Astrocyte of the spinal cord (primary cell): ENCODE measurements at places on chromosomes 6 and 20.

- DNase-seq = no peak
Observed at GRCh38 chr20:9177278-9177677, 108.4 kb downstream of the PLCB4 start.

DNA sequence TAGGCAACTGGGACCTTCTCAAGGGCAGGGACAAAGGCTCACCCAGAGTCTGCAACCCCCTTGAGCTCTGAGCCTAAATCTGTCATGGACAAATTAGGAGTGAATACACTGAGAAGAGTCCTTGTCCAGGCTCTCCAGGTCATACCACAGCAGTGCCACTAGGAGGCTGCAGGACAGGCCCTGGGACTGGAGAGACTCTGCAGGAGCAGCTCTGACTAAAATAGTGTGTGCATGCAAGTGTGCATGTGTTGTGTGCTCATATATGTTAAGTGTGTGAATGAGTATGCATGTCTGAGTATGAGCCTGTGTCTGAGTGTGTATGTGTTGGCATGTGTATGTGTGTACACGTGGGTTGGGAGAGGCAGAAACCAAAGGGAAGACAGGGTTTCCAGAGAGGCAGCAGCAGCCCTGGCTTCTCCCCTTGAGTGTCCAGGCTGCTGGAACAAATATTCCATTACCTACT, 27.1 kb downstream of the MRPL14 start:
- peak; percentile 22 for DNase-seq

DNA sequence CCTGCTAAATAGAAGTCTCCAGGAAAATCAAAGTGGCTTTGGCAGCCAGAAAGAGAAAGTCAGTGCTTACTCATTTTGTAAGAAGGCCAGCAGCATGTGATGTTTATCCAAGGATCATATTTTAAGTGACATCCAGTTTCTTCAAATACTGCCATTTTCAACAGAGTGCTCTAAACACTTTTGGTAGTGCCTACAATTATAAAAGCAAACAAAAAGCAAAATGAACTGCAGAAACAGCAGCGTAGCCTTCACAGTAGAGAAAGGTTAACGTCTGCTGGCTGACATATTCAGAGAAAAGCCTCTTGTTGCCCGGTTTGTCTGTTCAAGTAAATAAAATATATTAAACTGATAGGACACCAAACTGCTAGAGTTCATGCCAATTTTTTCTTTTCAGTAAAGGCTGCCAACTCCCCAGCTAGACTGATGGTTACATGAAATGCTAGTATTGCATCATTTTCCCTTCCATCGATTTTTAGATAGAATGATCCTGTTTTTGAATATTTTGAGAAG, 705.7 kb upstream of the SLC35B3 start:
- DNase-seq = peak; percentile 51

DNA sequence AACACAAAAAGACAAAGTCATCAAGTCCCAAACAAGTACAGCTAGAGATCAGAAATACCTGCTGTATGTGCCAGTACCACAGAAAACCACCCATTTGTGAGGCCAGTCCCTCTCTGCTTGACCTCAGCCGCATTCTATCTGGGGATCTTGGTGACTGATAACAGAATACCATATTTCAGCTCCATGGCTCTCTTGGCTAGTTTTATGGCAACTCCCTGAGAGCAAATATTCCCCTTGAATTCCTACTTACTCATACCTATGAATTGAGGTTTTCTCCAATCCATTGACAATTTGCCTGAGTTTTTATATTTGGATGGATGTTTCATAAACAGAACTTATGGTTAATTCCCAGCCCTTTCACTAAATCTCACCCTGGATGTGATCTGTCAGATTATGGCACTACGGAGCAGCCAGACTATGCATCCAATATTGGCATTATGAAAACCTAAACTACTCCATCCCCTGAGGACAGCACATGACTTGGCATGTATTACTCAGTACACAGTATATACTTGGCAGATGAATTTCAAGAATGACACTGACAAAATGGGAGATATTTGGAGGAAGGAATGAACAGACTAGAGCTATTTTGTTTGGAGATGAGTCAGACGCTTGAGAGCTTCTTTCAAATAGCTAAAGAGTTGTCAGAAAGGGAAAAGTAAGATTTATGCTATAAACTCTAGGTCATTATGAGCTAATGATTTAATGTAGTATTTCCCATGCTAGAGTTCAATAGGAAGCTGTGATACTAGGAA, 95.7 kb downstream of the PRDM1 start:
- DNase-seq = peak; percentile 72

- DNase-seq = no peak
Observed at GRCh38 chr20:62460678-62461077, 15.1 kb downstream of the GATA5 start.

- no peak for DNase-seq
Observed at GRCh38 chr6:56605435-56605834, 37.3 kb downstream of the DST start.

GRCh38 chr20:47392721-47393073, 36.2 kb upstream of the ZMYND8 start:
- no peak for DNase-seq

- peak; percentile 79 for DNase-seq
Observed at GRCh38 chr20:23156170-23156841, 70.2 kb upstream of the CD93 start.

- no peak for DNase-seq
Observed at GRCh38 chr6:63793465-63794137, 158.0 kb downstream of the PHF3 start.

- peak; percentile 77 for DNase-seq
Observed at GRCh38 chr6:26175428-26176181, 88.4 kb downstream of the HFE start.

DNA sequence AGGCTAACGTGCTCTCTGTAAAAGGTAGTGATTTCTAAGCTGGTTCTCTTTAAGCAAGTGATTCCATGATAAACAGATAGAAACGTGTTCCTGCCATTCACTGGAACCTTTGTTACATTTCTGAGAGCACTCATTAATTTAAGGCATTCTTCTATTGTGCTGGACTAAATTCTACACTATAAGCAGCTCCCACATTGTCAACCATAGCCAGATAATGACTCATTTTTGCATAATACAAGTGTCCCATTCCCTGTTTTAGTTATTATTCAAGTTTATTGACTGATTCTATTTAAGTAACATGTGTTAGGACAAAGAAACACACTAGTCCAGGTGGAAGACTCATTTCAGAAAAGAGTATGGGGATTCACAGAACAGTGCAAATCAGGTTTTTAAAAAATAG, 13.5 kb upstream of the XRN2 start:
- no peak for DNase-seq

DNA sequence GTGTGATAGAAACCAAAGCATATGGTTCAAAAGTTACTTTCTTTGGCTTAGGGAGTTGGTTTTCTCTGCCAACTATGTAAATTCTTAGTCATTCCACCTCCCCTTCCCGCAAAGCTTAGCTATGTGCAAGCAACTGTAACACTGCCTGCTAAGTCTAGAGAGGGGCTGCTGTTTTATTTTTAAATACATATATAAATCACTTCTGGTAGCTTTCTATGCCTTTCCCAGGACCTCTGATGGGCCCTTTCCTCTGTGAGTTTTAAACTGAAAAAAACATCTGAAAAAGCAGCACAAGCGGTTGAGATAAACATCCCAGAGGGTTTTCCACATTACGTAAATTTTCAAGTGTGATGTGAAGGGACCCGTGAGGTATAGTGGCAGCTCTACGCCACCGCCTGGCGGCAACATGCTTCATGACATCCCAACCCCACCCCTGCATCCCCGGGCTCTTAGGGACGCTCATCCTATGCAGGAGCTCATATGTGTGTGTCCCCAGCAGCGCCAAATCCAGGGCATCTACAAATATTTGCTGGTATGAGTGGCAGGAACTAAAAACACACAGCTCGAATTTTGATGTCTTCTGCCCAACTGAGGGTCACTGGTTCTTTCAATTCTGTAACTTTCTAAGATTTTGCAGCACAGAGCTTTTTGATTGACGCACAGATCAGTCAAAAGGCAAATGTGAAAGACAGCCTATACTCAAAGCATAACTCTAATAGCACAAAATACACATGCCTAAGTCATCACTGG, 12.7 kb downstream of the SAYSD1 start:
- DNase-seq = peak; percentile 60

DNA sequence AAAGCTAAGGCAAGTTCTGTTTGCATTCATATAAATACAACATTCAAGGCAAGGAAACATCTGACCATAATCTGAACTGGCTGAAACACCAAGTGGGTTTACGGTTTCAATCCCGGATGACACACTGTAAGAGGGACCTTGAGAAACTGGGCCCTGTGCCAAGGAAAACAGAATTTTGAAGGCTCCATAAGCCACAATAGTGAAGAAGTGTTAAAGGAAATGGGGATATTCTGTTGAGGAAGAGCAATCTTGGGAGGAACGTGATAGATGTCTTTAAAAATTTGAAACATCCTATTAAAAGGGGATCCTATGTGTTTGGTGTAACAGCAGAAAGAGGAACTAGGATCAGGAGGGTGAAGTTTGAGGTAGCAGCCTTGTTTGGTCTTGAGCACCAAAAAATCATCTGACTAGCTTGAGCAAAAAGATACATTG, 82.4 kb upstream of the TAB2 start:
- peak; percentile 95 for DNase-seq

- peak; percentile 18 for DNase-seq
Observed at GRCh38 chr6:30685157-30686008, 1.1 kb downstream of the PPP1R18 start.

- DNase-seq = no peak
Observed at GRCh38 chr6:25629198-25629576, 22.8 kb upstream of the SCGN start.

DNA sequence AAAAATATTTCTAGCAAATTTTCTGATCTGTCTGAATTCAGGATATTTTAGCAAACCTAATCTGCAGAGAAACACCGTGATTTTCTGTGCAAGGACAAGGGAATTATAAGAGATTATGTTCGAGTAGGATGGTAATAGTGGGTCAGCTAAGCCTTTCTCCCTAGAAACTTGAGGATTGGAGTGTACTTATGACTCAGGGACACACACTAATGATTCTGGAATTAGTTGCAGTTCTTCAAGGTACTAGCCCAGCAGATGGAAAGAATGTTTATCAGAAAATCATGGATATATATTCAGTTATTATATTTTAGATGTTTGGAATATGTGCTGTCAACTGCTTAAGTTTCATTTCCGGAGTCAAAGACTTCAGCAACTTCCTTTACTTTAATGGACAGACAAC, 177.1 kb upstream of the MAP3K7 start:
- DNase-seq = no peak

- DNase-seq = no peak
Observed at GRCh38 chr6:36701401-36701991, 3.9 kb downstream of the RAB44 start.

DNA sequence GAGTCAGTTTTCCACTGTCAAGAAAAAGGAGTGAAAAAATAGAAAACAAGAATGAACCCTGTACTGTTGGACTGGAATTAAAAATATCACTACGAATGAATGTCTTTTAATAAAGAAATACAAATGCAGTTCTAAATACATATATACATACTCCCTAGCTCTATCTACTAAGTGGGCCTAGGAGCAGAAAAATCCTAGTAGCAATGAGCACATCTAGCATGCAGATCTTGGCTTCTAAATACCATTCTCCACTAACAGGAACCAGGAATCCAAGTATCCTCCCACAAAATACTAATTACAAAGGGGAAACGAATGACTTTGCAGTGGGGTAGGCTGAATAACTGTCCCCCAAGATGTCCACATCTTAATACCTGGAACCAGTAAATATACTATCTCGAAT, 25.4 kb downstream of the SEC63 start:
- no peak for DNase-seq

GRCh38 chr6:168596344-168596743, 155.4 kb downstream of the SMOC2 start:
- DNase-seq = no peak

DNA sequence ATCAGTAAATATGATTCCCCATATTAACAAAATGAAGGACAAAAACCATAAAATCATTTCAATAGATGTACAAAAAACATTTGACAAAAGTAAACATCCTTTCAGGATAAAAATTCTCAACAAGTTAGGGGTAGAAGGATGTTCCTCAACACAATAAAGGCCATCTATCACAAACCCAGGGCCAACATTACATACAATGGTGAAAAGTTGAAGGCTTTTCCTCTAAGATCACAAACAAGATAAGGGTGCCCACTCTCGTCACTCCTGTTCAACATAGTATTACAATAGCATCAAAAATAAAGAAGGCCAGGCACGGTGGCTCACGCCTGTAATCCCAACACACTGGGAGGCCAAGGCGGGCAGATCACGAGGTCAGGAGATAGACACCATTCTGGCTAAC, 22.6 kb upstream of the ASF1A start:
- DNase-seq = no peak

- peak; percentile 7 for DNase-seq
Observed at GRCh38 chr6:39335780-39336545, 13.5 kb upstream of the KCNK16 start.

DNA sequence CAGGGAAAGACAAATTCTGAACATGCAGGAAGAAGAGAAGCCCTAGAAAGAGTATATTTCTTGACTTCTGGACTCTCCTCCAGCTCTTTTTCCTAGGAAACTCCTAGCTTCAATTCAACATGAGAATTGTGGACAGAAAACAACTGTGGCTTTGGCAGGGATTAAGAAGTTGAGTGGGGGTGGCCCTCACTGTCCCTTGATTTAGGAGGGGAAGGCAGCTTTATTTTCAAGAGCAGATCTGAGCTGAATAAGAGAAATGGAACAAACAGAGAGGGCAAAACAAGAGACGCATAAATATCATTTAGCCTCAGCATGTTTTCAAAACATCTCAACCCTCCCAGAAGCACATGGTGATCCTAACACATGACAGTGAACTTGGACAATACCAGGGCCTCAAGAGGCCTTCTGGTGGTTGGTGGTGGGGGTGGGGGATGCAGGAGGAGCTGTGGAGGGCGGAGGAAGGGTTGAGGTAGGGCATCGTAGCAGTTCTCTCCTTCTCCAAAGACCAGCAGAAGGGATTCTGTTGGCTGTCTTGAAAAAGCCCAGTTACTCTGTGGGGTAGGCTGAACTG, 21.1 kb upstream of the TAGAP start:
- DNase-seq = no peak

- no peak for DNase-seq
Observed at GRCh38 chr6:153309651-153310050, 178.6 kb upstream of the RGS17 start.

DNA sequence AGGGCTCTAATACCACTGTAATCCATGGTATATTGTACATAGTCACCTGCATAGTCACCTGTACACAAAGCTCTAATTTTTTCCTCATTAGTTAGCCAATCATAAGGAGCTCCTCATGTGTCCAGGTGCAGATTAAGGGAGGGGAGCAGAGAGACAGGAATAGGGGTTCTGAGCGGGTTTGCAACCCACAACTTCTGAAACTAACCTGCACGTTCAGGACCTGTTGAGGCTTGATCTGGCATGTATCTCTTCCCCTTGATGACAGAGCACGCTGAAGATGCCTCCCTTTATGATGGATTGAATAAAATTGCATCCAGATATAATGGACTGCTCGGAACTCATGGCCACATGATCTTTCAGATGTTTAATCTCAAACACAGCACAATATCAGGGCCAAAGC, 179.4 kb upstream of the PRND start:
- no peak for DNase-seq

DNA sequence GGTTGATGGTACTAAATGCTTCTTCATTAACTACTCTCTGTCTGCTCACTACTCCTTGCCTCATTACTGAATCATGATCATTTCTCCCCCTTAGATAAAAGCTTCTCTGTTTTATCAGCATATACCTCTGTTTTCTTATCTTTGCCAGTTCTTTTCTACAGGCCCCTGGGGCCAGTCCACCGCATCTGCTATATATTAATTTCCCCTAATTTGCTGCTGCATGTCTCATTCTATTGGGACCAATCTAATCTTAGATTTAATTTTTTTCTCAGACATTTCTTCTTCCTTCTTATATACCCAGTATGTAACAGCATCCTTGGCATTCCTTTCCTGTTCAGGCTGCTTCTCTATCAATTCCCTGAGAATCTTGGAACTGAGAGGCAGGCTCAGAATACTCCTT, 51.2 kb downstream of the GRIK2 start:
- no peak for DNase-seq
